Activated T-helper 1 cell treated with anti-CD3 and anti-CD28 coated beads, Interleukin-12 subunit alpha, Interleukin-12 subunit beta, Interleukin-2, Interleukin-4 antibody, amounts not matched to agents 30 ng/mL and 10 ng/mL and 1 ng/mL, durations not matched to agents 14 hours and 24 hours and 36 hours (primary cell): ENCODE measurements at places on chromosomes 16 and 17. TPM values are rescaled to one million over a fixed set of nuclear protein-coding genes. Genes with fewer than 3 reads are reported as not detected.
A peak's percentile ranks its signal among the peaks of the same experiment; 100 is the strongest.

DNA sequence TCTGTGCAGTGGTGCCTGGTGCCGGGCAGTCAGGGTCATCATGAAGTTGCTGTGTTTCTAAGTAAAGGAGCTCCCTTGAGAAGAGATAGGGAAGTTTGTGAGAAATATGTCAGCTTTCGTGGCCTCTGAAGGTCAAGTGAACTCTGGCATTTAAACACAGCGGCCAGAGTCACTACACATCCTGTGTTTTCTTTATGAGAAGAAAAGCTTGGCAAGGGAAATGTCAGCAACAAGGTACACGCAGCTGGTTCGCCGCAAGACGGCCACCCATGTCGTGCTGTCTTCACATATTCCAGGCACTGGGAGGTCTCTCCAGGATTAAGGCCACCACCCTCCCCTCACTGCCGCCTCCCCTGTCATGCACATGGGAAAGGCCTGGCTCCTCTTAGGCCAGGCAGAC, 33.2 kb upstream of the PEMT start:
- DNase-seq = no peak

GRCh38 chr17:82003411-82004381, 19.0 kb downstream of the CENPX start:
- no peak for DNase-seq

- DNase-seq = no peak
These were observed 123.2 kb upstream of the ANKFN1 start for GRCh38 chr17:56030009-56030624.

DNA sequence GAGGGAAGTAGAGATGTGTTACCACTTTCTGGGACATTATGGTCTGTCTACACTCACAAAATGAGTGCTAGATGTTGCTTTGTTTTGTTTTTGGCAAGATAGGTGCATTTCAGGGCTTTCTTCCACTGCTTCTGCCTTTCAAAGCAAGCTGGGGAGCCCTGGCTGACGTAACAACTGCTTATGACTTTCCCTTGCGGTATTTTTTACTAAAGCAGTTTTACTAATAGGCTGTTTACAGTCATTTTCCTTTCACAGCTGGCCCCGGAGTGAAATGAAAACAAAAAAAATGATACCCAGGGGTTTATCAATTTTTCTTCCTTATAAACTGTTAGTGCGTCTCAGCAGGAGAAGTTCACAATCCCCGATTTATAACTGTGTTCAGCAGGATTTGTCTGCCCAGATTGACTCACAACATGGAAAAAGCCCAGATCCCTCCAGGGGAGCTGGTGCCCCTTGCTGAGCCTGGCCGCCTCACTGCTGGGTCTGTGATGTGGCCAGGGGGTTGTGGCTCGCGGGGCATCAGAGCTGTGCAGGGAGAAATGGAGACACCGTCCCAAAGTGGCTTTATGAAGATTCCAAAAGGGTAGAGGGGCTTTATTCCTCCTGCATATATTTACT, 184.4 kb upstream of the HS3ST3A1 start:
- DNase-seq = no peak

The KRTAP9-2 gene
- not detected in 2 replicates for total RNA-seq

The TRPV3 gene
- total RNA-seq = 0.26 and 0.51 TPM in 2 replicates

DNA sequence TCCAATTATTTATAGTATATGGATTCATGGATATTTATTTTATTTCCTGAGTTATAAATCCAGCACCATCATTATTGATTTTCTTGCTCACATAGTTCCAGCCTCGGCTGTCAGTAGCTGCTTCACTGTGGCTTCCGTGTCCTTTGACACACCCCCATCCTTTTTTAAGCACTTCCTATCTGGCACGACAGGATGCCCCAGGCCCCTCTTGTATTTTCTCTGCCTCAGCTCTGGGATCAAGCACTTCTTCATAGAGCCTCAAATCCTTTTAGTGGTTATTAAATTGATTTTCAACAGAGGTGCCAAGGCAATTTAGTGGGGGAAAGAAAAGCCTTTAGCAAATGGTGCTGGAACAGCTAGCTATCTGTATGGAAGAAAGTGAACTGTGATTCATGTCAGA, 59.8 kb downstream of the GAN start:
- DNase-seq = no peak

DNA sequence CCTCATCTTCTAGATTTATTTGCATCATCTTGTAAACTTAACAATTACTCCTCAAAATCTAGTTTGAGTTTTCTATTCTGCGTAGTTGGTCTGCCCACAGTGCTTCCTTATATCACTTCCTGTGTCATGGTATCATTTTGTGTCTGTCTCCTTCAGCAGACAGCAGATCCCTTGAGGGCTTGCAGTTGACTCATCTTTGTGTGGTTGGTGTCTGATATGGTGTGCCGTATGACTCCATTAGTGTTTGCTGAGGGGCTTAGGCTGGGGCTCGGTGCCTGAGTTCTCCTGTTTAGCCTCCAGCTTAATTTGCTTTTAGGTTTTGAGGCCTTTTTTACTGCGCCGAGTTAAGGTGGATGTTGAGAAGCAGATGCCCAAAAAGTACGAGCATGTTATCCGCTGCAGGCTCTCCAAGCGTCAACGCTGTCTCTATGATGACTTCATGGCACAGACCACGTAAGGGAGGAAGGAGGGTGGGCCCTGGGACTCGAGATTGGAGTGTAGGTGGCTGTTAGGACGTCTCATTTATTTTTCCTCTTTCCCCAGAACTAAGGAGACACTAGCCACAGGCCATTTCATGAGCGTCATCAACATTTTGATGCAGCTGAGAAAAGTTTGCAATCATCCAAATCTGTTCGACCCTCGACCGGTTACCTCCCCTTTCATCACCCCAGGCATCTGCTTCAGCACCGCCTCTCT, 16.9 kb downstream of the SRCAP start:
- DNase-seq = peak; percentile 28

- no peak for DNase-seq
These were observed 78.4 kb downstream of the SOX9 start for GRCh38 chr17:72199256-72199655.

DNA sequence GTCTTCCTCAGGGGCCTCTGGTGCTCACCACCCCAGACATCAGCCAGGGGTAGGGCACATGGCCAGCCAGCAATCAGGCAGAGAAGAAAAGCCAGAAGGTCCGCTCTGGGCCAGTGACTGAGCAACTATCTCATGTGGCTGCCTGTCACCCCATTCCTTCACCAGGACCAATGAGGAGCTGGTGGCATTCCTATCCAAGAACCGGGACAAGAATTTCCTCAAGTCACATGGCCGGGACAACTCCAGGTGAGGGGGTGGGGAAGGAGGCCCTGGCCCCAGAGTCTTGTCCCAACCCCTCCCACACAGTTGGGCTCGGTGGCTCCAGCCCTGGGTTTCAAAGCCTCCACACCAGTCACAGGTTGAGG, 9.4 kb downstream of the XYLT2 start:
- no peak for DNase-seq

DNA sequence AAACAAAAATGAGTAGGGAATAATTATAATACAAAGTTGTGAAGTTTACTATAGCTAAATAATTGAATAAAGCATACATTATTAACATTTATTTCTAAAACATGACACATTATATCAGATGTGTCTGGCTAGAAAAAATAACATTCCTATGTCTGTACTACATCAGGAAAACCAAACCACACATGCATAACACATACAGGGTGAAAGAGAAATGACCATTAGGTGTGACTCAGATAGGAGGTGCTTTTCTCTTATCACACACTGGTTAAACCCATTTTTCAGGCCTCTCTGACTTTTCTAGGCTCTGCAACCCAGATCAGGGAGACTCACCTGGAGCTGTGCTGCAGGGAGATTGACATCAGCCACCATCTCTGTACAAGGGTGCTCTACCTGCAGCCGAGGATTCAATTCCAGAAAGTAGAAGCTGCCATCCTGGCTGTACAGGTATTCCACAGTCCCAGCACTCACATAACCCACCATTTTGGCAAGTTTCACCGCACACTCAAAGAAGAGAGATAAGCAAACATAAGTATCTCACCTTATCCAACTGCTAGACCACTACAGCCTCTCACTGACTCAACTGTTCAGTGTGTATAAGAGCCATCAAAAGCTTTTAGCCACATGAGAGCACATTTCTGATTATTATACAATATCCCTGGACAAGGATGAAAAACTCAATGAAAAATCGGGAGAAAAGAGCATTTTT, 116.6 kb upstream of the C17orf78 start:
- DNase-seq = no peak

- no peak for DNase-seq
These were observed 28.2 kb downstream of the SF3B3 start for GRCh38 chr16:70551788-70552187.

- DNase-seq = no peak
These were observed 1.1 kb upstream of the ZG16B start for GRCh38 chr16:2828876-2829430.

The MYH1 gene
- total RNA-seq = not detected in 2 replicates

The TNP2 gene
- not detected in 2 replicates for total RNA-seq

DNA sequence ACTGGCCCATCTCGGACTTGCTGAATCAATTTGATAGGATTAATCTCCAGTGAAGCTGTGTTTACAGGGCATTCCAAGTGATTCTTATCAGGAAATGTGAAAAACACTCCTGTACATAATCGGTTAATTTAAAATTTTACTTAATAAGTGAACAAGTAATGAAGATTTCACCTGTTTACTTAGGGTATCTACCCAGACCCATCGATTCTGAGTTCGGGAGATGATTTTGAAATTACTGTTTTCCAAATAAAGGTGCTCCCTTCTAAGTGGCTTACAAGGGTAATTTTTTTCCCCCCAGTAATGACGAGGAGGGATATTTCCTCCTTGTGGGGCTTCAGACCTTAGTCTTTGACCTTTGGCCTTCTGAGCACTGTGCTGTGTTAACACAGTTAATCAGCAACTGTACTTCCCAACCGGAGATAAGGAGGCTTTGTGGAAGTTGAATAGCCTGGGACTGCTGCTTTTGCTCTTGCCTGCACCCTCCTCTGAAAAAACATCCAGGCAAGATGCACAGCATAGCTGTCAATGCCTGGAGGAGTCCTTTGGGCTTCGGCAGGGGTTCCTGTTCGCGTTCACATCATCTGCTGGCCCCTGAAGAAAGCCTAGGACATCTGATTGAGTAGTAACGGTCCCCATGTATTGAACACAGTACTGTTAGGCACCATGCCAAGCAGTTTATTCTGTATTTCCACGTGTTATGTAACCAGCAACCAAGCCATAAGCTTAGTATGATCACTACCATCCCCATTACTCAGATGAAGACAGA, 1.8 kb downstream of the FAHD1 start:
- no peak for DNase-seq

DNA sequence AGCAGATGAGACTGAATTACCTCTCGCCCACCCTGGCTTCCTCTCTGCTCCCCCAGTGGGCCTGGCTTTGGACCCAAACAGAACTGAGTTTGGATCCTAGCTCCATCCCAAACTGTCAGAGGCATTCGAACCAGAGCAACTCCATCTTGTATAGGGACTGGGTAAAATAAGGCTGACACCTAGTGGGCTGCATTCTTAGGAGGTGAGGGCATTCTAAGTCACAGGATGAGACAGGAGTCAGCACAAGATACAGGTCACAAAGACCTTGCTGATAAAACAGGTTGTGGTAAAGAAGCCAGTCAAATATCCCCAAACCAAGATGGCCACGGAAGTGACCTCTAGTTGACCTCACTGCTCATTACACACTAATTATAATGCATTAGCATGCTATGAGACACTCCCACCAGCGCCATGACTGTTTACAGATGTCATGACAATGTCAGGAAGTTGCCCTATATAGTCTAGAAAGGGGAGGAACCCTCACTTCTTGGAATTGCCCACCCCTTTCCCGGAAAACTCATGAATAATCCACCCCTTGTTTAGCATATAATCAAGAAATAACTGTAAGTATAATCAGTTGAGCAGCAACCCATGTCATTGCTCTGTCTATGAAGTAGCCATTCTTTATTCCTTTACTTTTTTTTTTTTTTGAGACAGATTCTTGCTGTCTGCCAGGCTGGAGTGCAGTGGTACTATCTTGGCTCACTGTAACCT, 44.4 kb downstream of the LYRM1 start:
- DNase-seq = peak; percentile 57

The HEATR3 gene
- total RNA-seq = 29.1 and 30.7 TPM in 2 replicates

- DNase-seq = no peak
These were observed 14.7 kb upstream of the TVP23A start for GRCh38 chr16:10833271-10833670.

The PITPNM3 gene
- total RNA-seq = 0.65 and 0.81 TPM in 2 replicates

- no peak for DNase-seq
These were observed 4.8 kb downstream of the KRT23 start for GRCh38 chr17:40932608-40933007.

- no peak for DNase-seq
These were observed 56.7 kb downstream of the ZFHX3 start for GRCh38 chr16:72991211-72991610.

- DNase-seq = no peak
These were observed 42.6 kb upstream of the AXIN2 start for GRCh38 chr17:65604070-65604469.

The DPEP2 gene
- 2.4 and 2.6 TPM in 2 replicates for total RNA-seq

The KCNH6 gene
- total RNA-seq = not detected in 2 replicates
